NCI-H446 (cell line): ENCODE measurements at places on chromosomes 3 and 15.

DNA sequence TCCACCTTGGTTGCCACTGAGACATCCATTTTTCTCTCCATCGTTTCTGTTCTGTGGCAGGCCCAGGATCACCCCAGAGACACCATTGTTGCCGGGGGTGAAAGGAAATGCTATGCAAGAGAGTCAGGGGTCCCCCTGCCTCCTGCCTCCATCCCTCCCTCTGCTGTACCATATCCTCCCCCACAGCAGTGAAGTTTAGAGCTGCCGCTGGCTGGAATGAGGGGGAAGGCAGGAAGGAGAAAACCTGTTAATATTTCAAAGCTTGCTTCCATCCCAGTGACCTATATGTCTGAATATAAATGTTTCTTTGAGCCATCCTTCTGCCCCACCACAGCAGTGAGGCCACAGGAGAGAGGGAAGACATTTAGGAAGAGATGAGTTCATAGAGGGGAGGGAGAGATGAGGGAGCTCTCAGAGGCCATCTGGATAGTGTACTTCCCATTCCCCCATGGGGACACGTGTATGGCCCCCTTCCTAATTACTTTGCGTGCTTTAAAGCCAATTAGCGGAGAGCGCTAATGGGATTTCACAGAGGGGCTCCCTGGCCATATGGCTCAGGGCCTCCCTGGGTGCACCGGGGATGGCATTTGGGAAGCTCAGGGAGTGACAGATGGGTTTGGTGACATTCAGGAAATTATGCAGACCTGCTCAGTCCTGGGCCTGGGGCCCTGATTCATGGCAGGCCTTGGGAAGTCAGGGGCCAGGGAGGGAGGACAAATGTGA lies 40.4 kb upstream of the CHRNB4 start:
- DNase-seq = peak; percentile 96

GRCh38 chr15:75107908-75108838 lies 84.8 kb downstream of the PPCDC start:
- no peak for DNase-seq

- DNase-seq = no peak
These were observed 4.0 kb downstream of the CYP8B1 start for GRCh38 chr3:42871592-42872196.

DNA sequence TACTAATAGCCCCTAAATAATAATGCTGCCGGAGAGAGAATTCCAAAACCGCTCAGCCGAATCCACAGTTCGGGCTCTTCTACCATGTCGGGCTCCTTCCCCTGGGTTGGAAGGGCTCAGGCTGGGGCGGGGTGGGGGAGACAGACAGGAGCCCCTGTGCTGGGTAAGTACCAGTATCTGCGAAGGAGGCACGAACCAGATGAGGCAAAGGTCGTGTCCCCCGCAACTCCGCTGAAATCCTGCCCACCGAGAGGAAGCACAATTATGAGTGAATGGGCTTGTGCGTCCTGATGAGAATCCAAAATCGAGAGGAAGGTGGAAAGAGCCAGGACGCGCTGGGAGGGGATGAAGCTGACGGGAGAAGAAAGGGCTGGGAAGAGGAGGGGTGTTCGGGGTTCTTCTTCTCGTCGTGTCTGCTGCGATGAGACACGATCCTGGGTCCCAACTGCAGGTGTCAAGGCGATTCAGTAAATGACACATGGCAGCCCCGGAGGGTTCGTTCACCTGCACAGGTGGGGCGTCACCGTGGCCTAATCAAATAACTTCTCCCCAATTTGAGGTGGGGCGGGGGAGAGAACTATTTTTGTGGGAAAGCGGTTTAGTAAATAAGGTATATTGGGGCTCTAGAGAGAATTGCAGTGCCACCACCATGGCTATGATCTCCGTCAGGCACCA lies 707 bp upstream of the FAM81A start:
- DNase-seq = no peak

GRCh38 chr3:80889535-80889934 lies 871.9 kb downstream of the GBE1 start:
- DNase-seq = no peak

GRCh38 chr3:151425627-151426340 lies 35.1 kb downstream of the IGSF10 start:
- DNase-seq = peak; percentile 25

DNA sequence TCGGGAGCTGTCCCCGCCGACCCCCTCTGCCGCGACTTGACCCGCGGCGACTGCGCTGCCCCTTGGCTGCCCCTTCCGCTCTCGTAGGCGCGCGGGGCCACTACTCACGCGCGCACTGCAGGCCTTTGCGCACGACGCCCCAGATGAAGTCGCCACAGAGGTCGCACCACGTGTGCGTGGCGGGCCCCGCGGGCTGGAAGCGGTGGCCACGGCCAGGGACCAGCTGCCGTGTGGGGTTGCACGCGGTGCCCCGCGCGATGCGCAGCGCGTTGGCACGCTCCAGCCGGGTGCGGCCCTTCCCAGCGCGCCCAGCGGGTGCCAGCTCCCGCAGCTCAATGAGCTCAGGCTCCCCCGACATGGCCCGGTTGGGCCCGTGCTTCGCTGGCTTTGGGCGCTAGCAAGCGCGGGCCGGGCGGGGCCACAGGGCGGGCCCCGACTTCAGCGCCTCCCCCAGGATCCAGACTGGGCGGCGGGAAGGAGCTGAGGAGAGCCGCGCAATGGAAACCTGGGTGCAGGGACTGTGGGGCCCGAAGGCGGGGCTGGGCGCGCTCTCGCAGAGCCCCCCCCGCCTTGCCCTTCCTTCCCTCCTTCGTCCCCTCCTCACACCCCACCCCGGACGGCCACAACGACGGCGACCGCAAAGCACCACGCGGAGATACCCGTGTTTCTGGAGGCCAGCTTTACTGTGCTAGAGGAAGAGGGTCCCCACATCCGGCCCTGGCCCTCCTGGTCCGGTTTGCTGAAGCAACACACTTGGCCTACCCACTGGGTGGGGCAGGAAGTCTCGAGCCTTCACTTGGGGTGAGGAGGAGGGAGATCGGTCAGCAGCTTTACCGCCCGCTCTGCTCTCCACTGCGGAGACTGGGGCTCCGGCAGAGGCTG lies at the start of gene RASSF1:
TSS of gene RASSF1 (minus strand) at position 389 of the 882 bp plus-strand sequence. CDS start at position 358, 31 bp downstream.
- DNase-seq = no peak

DNA sequence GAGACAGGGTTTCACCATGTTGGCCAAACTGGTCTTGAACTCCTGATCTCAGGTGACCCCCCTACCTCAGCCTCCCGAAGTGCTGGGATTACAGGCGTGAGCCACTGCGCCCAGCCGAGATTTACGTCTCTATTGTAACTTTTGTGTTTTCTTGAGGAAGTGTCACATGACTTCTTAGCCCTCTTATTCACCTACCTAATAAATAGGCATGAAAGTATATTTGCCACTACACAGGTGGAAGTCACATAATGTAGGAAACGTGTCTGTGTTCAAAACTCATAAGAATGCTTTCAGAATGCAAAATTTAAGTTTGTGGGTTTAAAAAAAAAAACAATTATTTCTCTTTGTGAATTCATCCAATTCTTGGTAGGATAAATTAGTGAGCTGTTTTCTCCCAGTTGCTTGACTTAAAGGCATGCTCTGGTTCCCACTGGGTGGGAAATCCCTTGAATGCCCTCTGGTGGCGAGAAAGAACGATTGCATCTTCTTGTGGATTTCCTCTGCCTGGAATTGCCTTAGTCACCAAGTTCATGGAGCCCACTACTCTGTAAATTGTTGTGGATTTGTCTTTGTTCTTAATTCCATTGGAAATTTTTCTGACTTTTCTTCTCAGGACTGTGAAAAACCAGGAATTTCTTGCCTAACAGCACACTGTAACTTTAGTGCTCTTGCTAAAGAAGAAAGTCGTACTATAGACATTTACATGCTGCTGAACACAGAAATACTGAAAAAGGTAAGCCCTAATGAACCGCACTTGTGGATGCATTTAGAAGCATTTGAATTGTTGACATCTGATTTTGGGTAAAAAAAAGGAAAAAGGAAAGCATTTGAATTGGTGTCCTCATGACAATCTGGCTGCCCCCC lies 82.2 kb upstream of the CTDSPL start:
- peak; percentile 72 for DNase-seq

DNA sequence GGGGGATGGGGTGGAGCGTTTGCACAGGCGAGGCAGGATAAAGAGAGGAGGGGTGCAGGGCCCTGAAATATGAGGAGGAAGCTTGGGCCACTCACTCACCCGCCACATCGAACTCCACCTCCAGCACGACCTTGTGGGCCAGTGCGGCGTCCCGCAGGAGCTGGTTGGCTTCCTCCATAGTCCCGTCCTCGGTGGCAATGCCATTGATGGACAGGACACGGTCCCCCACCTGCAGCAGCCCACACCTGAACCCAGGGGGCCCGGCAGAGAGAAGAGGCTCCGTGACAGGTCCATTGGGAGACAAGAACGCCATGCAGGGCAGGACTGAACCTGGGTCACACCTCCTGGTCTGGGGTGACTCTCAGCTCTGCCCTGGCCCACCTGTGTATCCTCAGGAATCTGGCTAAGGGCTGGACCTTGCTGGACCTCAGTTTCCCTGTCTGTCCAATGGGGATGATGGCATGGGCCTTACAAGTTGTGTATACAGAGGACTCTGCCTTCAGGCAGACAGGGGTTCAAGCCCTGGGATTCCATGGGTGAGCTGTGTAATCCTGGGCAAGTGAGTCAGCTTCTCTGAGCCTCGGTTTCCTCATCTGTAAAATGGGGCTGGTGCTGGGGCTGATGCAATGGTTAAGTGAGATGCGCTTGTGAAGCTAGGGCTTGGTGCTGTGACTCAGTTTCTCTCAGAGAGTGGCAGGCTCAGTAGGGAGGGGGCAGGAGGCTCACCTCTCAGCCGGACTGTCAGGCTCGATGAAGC lies 26.4 kb downstream of the GRIP2 start:
- no peak for DNase-seq

DNA sequence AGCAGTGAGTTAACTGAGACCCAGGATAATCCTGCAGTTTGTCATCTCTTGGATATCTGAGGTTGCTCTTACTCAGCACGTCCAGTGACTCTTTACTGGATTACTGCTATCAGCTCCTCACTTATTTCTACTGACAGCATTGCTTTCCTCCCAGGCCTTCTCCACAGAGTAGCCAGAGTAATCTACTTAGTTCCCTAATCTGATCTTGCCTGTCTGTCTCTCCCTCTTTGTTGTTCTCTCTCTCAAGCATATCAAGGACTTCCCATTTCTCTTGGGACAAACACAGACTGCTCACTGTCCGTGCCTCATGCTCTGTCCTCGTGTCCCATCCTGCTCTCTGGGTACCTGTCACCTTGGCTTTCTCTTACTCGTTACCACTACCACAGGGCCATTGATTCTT lies 376.2 kb downstream of the FEZF2 start:
- no peak for DNase-seq

GRCh38 chr15:96200357-96200967 lies 130.0 kb upstream of the NR2F2 start:
- no peak for DNase-seq

DNA sequence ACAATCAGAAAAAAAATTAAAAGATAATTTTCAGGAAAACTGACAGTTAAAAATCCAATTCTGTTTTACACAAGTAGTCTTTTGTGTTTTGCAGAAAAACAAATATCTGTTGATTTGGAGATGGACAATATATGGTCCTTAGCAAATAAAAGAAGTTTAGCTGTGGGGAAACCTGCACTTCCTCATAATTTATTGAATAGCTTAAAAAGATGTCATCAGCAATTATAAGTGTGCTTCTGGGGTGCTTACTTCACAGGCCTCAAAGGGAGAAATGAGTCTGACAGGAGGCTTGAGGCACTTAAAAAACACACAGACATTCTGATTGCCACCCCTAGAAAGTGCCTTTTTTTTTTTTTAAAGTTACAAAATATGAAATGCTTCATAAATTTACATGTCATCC lies 31.6 kb upstream of the CERS3 start:
- no peak for DNase-seq

- no peak for DNase-seq
These were observed 176.6 kb upstream of the TRIM42 start for GRCh38 chr3:140501061-140501769.

- DNase-seq = no peak
These were observed 83.8 kb downstream of the EDEM1 start for GRCh38 chr3:5271372-5271683.

DNA sequence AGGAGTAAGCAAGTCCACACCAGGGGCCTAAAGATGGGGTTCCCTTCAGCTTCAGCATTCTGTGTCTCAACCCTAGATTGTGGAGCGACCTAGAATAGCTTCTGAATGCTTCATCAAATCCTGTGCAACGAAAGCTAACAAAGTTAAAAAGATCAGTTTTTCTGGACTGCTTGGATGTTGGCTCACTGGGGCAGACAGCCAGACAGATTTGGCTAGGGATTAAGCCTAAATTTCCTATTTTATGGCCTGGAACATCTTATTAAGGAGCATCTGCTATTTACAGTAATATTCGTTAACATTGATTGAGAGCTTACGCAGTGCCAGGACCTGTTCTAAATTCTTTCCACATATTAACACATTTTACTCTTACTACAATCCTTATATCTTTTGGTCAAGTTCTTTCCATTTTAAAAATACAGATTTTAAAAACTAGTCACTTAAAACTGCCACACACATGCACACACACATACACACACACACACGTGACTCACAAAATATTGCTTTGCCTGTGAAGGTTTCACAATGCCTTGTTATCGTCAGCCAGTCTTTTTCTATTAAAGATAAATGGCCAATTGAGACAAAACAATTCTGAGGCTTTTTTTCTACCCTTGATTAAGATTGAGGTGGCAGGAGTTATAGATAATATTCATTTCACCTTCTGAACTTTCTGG lies 173.3 kb upstream of the SNTN start:
- DNase-seq = peak; percentile 21

- no peak for DNase-seq
These were observed 14.9 kb upstream of the TBC1D23 start for GRCh38 chr3:100245927-100246326.

DNA sequence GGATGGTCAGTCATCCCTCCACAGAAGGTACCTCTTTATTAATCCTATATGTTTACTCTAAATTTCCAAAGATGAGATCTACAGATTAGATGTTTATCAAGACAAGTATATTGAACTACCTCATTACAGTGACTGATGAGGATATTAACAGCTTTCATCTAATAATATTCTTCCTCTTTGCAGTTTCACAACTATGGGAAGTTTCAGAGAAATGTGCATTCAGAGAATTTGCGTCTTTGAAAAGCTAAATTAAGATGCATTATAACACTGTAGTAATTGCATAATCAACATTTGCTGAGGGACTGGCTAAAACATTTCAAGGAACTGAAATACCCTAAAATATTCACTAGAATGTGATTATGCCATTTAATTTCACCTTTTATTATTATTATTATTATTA lies 46.7 kb downstream of the MCF2L2 start:
- no peak for DNase-seq

DNA sequence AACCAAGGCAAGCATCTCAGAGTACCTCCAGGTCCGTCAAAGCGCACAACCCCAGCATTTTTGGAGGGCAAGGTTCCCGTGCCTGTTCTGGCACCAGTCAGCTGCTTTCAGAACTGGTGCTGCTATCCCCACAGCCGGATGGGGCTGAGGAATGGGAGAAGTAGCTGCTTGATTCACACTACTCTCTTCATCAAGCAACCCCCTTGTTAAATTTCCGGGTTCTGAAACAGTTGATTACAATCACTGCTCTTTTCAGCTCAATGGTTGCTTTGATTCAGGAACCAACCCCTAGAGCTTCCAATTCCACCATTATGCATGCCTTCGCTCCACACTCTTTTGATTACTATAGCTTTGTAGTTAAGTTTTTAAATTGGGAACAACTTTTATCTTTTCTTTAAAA lies 12.3 kb upstream of the UBA7 start:
- DNase-seq = no peak
